ENCODE measurements at places on chromosomes 12 and 14.

DNA sequence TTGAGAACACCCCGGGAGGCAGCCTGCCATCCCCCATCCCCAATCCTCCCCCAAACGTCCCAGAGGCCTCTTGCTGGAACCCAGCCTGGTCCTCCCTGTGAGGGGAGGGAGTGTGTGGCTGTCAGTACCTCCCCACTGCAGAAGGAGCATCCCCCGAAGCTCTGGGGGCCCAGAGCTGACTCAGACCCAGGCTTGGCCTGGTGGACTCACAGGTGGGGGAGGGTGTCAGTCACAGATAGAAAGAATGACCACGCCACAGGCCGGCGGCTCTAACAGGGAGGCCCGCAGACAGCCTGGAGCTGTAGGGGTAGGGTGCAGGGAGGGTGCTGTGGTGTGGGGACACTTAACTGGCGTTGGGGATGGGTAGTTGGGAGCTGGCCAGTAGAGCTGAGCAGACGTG is 5.3 kb downstream of the HHIPL1 start:
- no peak for DNase-seq

DNA sequence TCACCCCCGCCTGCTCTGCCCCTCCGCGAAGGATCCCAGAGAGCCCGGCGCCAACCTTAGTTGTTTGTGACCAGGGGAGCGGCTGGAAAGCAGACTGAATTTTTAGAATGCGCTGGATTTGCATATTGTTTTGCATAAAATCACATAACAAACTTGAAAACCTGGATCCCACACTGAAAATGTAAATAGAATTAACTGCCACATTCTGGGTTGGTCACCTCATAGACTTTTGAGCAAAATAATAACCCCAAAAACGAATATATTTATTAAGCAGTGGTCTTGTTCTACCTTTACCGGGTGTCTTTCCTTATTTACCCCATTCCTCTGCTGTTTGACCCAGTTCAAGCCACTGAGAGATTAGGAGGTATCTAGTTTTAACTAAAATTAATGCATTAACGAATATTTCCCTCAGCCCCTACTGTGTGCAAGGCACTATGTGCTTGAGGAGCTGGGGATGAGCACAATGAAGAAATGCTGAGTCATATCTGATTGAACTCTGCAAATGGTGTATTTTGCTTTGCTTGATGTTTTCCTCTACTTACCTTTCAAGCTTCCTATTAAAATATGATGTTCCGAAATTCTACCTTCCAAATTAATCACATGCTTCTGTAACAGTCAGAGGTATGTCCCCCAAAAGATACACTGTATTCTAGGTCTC is 438 bp upstream of the EGLN3 start:
- no peak for DNase-seq

DNA sequence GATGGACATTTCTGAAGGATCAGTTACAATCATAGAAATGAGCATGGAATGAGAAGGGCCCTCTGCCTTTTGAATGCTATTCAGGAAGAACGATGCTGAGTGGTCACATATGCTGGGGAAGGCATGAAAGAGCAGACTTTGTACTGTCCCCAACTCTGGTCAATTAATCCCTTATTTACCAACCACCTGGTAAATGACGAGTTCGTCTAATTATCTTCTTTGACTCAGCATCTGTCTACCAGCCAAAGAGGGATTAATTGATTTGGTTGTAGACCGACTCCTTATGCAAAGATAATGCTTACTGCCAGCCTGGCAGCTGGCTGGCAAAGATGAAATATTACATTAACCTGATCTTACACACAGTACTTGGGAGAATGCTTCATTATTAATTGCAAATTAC is 152.2 kb downstream of the CHST11 start:
- no peak for DNase-seq

GRCh38 chr12:48980953-48981756 is 3.0 kb downstream of the WNT1 start:
- DNase-seq, result peak; percentile 40

DNA sequence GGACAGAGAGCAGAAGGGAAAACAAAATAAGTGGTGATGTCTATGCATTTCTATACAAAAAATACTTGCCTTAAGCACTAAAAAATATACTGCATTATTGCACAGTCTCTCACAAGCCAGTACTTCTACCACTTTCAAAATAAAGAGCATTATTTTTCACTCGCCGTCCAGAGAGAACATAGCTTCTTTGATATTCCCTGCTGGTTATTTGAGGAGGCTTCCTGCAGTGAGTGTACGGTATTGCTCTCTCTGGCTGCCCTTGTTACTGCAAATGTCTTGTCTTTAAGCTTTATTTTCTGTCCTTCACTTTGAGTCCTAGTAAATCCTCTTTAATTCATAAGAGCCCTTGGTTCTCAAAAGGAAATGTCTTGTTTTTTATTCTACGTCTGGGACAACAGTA is 81.1 kb downstream of the EML1 start:
- no peak for DNase-seq

- DNase-seq, result no peak
Observed at GRCh38 chr12:75859868-75860267, 171.7 kb downstream of the PHLDA1 start.

GRCh38 chr12:133130038-133130807 is at the start of the genes ZNF10 and ZNF891:
Gene ZNF10, plus strand, starts transcription at chr12:133130627. Its CDS starts 13,866 bp downstream, at chr12:133144493.
Gene ZNF891, minus strand, starts transcription at chr12:133130274. Its CDS starts 8,356 bp downstream, at chr12:133121918.
- peak; percentile 97 for DNase-seq

DNA sequence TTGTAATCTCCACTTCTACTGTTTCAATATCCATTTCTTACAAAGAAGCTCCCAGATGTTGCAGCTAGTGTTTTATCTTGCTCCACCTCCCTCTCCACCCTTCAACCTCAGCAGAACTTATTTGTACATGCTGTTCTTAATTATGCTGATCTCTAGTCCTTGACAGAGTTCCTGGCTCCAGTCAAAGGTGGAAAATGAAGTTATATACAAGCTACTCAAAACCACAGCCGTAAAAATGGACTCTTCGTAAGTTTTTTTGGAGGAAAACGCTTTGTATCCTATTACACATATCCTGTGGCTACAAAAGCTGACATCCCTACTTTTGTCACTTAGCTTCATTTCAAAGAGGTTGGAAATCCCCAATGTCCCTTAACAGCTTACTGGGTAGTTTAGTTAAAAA is 1.3 kb downstream of the CLEC1A start:
- no peak for DNase-seq

GRCh38 chr12:108295641-108296040 is 43.5 kb downstream of the CMKLR1 start:
- no peak for DNase-seq

- DNase-seq, result peak; percentile 76
Observed at GRCh38 chr14:39266525-39266870, 32.8 kb downstream of the MIA2 start.

- no peak for DNase-seq
Observed at GRCh38 chr14:50901361-50901760, 29.5 kb downstream of the ABHD12B start.

- DNase-seq, result peak; percentile 5
Observed at GRCh38 chr14:69879175-69880043, at the start of gene SMOC1. Gene SMOC1, plus strand, starts transcription at chr14:69879416. Its CDS starts 263 bp downstream, at chr14:69879679.

DNA sequence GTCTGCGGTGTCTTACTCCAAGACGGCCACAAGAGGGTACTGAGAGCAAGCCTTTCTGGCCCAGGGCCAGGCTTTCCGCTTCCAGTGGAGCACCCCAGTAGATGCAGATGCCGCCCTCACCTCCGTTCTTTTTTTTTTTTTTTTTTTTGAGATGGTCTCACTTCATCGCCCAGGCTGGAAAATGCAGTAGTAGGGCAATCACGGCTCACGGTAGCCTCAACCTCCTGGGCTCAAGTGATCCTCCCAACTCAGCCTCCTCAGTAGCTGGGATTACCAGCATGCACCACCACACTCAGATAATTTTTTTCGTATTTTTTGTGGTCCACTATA is 5.6 kb upstream of the LBHD2 start:
- peak; percentile 81 for DNase-seq

DNA sequence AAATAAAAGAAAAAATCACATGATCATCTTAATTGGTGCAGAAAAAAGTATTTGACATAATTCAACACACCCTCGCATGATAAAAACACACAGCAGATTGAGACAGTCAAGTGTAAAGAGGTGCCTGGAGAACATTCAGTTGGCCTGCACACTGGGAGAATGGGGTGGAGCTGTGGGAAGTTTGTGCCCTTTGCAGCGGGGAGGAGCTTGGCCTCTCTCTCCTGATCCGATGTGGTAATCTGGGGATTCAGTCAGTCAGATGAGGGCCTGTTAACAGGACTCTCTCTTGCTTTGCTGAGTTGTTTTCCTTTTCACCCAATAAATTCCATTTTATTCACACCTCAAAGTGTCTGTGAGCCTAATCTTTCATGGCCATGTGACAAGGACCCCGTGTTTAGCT is 5.9 kb downstream of the SERPINA6 start:
- DNase-seq, result no peak

DNA sequence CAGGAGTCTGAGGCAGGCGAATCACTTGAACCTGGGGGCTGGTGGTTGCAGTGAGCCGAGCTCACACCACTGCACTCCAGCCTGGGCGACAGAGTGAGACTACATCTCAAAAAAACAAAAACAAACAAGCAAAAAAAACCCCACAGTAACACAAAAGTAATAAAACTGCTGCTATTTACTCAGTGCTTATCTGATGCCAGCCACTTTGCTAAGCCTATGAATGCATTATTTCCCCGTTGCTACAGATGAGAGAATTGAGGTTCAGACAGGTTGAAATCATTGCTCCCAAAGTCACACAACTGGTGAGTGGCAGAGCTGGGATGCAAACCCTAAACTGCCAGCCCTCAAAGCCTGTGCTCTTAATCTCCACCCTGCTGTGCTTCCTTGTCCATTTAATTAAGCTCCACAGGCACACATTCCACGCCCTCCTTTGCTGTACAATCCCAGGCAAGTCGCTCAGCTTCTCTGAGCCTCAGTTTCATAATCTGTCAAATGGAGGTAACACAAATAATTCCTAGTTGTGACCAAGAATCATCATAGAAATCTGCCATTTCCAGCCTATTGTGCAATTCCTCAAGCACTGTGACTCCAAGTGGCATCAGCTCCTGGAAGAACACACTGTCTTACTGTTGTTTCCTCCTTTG is 5.7 kb upstream of the OAS3 start:
- no peak for DNase-seq

GRCh38 chr14:80615831-80616230 is 325.7 kb downstream of the CEP128 start:
- no peak for DNase-seq

GRCh38 chr14:86027990-86028389 is 498.0 kb downstream of the FLRT2 start:
- DNase-seq, result no peak

DNA sequence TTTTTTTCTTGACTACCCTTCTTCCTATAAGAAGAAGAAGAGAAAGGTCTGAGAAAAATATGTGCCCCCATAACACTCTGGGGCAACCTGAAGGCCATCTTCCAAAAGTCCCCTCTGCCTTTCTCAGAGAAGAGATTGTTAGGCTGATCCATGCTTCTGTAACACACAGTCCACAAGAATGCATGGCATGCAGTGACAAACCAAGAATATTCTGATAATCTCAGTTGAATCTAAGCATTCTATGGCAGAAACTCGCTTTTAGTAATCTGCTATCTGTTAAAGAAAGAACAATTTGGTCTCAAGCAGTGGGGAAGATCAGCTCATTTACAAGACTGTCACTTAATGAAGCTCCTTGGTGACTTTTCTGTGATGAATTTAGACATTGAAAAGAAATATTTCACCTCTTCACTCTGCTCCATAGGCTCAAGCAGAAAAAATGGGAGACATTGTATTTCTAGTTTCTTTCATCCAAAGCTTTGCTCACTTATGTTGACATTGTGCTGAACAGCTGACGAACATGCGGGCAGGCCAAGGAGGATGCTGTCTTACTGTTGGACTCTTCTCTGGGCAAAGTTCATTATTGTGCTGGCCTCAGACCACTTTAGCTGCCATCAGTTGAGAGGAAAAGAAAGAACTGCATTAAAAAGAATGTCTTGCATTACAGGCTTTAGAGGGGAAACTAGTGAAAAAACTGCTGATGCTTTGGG is 957.1 kb downstream of the DIO2 start:
- DNase-seq, result no peak

DNA sequence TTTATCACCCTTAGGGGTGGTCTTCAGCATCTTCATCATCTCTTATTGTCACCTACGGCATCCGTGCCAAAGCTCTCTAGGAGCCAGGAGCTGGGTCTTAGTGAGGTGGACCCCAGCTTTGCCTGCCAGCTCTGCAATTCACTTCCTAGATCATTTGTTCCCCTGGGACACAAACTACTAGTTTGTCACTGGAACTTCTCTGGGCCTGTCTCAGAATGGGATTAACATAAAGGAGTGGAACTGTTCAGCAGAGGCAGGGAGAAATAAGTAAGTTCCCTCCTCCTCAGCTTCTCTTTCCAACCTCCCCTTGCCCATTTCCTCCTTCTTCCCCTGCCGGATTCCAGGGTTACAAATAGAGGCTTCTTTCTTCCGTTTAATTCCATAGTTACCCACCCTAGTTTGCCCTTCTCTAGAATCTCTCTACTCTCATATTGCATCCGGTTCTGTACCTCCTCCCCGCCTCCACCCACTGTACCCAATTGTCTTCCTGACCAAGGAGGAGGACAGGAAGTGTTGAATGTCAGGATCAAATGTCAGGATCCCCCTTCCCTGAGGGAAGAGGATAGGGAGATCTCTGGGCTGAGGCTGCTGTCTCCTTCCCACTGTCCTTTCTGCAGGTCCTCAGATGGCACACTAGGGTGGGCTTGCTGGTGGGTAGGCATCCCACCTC is 25.0 kb downstream of the LARP4 start:
- no peak for DNase-seq

- no peak for DNase-seq
Observed at GRCh38 chr12:6615802-6616201, 8.6 kb upstream of the CHD4 start.

- DNase-seq, result no peak
Observed at GRCh38 chr12:6095269-6095668, 29.2 kb downstream of the VWF start.

DNA sequence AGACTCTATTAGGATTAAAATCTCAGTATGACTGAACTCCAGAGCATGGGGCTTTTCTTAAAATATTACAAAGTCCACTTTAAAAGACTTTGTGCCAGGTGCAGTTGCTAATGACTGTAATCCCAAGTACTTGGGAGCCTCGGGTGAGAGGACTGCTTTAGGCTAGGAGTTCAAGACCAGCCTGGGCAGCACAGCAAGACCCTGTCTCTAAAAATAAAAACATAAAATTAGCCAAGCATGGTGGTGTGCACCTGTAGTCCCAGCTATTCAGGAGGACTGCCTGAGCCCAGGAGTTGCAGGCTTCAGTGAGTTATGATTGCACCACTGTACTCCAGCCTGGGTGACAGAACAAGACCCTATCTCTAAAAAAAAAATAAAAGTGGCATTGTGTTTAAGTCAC is 33.2 kb downstream of the ATF7 start:
- no peak for DNase-seq

GRCh38 chr14:101843665-101844064 is 82.2 kb downstream of the PPP2R5C start:
- no peak for DNase-seq

GRCh38 chr14:91108941-91109611 is 4.8 kb upstream of the DGLUCY start:
- no peak for DNase-seq

GRCh38 chr12:38056701-38057689 is 259.6 kb upstream of the ALG10B start:
- DNase-seq, result no peak

GRCh38 chr12:127555071-127555470 is 711.9 kb upstream of the TMEM132C start:
- DNase-seq, result no peak

DNA sequence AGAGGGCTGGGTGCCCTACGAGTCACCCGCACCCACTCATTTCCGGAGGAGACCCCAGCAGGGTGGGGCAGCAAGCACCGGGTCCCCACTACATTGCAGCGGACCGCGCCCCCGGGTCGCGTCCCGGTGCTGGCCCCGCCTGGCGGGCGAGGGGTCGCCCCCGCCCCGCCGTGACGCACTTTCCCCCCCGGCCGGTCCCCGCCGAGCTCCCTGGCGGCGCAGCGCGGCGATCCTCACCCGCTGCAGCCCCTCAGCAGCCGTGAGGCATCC is 106.1 kb downstream of the PRICKLE1 start:
- DNase-seq, result peak; percentile 65

Data from ACHN (cell line).